Upper lobe of right lung (tissue), 1 donor: ENCODE measurements at places on chromosomes 7 and 10. TPM values are rescaled to one million over a fixed set of nuclear protein-coding genes. Genes with fewer than 3 reads are reported as not detected.

ACBD7 gene
- not detected for total RNA-seq

HKDC1 gene
- total RNA-seq: 9.6 TPM

MCM10 gene
- total RNA-seq: 0.78 TPM

KLF14 gene
- not detected for total RNA-seq

CLEC2L gene
- total RNA-seq: not detected

GRCh38 chr10:79005126-79005810 is 63.5 kb upstream of the ZMIZ1 start:
- H3K36me3 ChIP-seq: no peaks in the 10 kb centered on the region
- H3K27ac ChIP-seq: no peak overlapping the region
- H3K4me1 ChIP-seq: peaks cover 8% of the 10 kb centered on the region

- no peaks in the 10 kb centered on the region for H3K27me3 ChIP-seq
- no peak overlapping the region for H3K27ac ChIP-seq
- H3K36me3 ChIP-seq: no peaks in the 10 kb centered on the region
- H3K4me1 ChIP-seq: no peaks in the 10 kb centered on the region
- no peak overlapping the region for H3K4me3 ChIP-seq
- DNase-seq: no peak
Measured at GRCh38 chr7:45944058-45944457, 23.0 kb upstream of the IGFBP3 start.

DNA sequence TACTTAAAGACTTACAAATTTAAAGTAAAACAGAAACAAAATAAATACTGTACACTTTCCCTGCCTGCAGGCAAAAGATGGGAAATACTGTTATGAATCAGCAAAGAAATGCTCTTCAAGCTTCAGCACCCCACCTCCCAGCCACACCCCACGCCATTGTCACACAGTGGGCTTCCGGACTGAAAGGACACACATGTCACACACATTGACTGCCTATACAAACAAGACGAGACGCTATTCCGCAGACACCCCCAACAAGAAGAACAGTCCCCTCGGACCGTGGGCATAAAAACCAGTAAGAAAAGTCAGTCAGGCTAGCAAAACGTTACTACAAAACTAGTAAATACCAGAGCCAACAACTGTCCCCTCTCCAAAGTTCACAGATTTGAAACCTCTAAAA is 22.2 kb upstream of the PARP12 start:
- H3K36me3 ChIP-seq: peaks cover 13% of the 10 kb centered on the region
- H3K4me1 ChIP-seq: no peaks in the 10 kb centered on the region
- no peaks in the 10 kb centered on the region for H3K27me3 ChIP-seq
- H3K4me3 ChIP-seq: no peak overlapping the region
- no peak for DNase-seq
- H3K27ac ChIP-seq: no peak overlapping the region

- DNase-seq: no peak
- no peak overlapping the region for H3K27ac ChIP-seq
- H3K4me1 ChIP-seq: no peaks in the 10 kb centered on the region
Measured at GRCh38 chr10:26361971-26362370, 76.2 kb upstream of the APBB1IP start.
